DMS79 (cell line): ENCODE measurements at places on chromosomes 16 and 17.

GRCh38 chr17:68777243-68777855 is 176.2 kb upstream of the FAM20A start:
- DNase-seq = no peak

DNA sequence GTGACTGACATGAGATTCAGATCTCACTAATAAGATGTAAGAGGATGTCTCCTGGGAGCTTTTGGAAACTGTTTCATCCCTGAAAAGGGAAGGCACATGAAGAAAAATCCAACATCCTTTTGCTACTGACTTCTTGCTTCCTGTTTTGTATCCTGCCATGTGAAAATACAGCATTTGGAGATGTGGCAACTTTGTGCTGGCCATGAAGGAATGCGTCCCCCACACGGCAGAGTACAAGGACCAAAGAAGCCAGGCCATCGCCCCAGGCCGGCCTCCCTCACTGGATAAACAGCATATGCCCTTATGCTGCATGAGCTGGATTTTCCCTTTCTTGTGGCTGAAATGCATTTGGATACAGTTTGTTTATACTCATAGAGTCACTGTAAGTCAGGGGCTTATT is 5.5 kb upstream of the HASPIN start:
- no peak for DNase-seq

GRCh38 chr17:72916991-72917390 is 175.5 kb downstream of the SLC39A11 start:
- DNase-seq = no peak

- peak; percentile 38 for DNase-seq
Measured at GRCh38 chr17:82524540-82524939, 5.0 kb downstream of the FOXK2 start.

- no peak for DNase-seq
Measured at GRCh38 chr17:36494674-36495073, 8.2 kb downstream of the ZNHIT3 start.

- no peak for DNase-seq
Measured at GRCh38 chr17:47815106-47815918, 6.3 kb downstream of the OSBPL7 start.

DNA sequence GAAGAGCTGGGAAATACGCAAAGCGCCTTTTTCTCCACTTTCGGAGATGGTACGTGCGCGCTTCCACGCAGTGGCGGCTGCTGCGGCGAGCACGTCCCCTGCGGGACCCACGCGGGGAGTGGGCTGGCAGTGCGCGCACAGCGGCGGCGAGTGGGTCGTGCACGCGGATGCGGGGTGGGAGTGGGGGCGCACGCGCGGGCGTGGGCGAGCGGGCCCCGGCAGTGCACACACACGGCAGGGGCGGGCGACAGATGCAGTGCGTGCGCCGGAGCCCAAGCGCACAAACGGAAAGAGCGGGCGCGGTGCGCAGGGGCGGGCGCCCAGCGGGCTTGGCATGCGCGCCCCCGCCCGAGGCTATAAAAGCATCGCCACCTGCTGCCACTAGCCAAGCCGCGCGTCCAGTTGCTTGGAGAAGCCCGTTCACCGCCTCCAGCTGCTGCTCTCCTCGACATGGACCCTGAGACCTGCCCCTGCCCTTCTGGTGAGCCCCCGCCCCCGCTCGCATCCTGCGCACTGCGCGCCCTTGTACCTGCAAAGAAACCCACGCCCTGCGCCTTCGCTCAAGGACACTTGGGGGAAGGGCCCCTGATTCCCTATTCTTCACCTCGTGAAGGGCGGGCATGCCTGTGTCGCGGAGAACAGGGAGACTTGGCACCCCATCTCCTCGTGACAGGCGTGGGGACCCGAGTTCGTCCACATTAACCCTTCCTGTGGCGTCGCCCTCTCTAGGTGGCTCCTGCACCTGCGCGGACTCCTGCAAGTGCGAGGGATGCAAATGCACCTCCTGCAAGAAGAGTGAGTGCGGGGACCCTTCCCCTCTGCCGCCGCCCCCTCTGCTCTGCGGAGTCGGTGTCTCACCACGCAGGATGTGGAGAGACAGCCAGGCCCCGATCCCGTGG is at the start of gene MT3:
Gene MT3 (plus strand): TSS at position 388 of the 899 bp plus-strand sequence. CDS start 63 bp downstream, at position 451.
- no peak for DNase-seq

- no peak for DNase-seq
Measured at GRCh38 chr17:29622337-29623282, at the start of gene CORO6. TSS of gene CORO6 (minus strand) at chr17:29622912. CDS start at chr17:29621421, 1,491 bp downstream.
